GM19239 (cell line): ENCODE measurements at places on chromosomes 4 and X.

DNA sequence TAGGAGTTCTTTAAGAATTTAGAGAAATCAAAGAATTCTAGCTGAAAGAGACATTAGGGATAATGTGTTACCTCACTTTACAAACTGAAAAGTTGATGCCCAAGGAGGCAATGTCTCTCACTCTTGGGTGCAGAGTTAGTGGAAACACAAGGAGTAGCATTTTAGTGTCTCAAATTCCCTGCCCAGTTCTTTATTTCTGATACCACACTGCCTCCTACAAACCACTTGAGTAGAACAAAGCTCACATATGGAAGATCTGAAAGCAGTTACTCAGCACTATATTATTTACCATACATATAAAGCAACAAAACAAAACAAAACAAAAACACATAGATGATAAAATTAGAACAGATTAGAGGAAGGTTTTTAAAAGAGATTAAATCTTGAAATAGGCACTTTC, 124.2 kb downstream of the REELD1 start:
- DNase-seq, result no peak

GRCh38 chr4:41999321-41999720, 9.0 kb downstream of the SLC30A9 start:
- DNase-seq, result no peak

GRCh38 chr4:113525521-113525920, 236.0 kb downstream of the CAMK2D start:
- DNase-seq, result no peak

DNA sequence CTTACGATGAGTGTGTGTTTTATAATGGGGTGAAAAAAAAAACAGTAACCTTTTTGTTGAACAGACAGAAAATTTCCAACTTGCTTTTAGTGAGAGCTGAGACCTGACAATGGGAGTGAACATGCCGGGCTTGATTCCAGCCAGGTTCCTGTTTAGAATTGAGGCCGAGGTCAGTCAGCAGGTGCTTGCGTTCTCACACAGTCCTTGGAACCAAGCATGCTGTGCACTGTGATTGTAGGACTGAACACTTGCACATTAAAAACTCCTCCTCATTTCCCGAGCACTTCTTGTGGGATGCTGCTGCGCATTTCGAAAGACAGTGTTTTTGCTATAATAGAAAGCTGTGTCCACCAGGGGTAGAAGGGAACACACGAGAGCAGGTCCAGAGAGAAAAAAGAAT, 51.8 kb downstream of the TMEM131L start:
- DNase-seq, result no peak

DNA sequence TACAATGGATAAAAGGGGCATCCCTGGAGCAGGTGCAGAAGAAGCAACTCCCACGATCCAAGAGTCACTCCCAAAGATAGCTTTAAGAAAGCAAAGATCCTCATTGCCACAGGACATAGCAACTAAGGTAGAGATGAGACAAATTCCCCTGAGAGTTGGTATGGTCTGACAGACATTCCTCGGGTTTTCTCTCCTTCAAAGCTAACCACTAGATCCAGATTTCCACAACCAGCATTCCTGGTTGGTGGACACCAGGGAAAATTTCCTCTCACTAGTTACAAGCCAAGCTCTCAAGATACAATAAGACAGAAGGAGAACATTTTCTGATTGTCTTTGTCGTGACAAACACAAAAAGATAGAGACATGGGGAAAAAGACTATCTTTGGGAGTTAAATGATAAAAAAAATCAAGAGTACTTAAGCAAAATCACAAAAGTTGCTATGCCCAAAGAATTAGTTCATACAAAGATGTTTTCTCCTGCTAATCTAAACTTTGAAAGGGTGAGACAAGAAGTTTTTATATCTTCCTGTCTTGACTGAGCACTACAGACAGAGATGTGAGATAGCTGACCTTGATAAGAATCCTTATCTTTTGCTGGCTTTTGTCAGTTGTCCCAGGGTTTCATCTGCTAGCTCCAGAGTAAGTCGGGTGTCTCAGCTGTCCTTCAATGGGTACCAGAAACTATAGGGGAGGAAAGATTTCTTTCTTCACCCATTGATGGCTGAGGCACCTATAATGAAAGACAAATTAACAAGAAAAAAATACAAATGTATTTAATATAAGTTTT, 200.5 kb downstream of the CENPC start:
- no peak for DNase-seq

- no peak for DNase-seq
Observed at GRCh38 chr4:5054532-5054931, 3.3 kb downstream of the STK32B start.

DNA sequence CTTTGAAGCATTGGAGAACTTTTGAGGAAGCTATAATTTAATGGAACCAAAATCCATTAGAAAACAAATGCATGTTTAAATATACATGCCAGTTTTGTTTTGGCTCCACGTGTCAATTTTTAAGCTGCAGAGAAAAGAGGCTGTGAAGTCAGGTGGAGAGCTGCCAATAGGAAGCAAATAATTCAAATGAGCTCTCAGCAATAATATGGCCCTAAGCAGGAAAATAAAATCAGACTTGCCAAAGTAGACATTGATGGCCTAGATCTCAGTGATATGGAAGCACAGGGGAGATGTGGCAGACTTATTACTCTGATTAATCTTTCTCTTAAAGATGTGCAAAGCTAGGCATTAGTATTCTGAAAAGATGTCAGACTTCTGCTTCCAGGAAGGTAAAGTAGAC, 769.8 kb upstream of the NDST4 start:
- DNase-seq, result no peak

DNA sequence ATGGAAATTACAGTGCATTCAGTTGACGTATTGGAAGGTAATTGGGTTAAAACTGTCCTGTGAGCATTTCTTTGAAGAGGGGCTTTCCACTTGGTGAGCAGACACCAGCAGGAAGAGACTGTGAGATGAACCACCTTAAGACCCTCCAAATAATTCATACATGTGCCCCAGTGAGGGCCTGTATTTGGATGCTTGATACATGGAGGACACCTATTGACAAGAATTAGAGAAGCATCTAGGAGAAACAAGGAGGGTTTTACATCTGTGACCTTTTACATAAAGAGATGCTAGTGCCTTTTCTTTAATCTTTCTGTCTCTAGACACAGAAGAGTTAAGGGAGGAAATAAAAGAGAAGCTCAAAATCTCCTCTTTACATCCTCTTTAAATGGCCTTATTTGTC, 1115.3 kb upstream of the IGFBP7 start:
- DNase-seq, result no peak

DNA sequence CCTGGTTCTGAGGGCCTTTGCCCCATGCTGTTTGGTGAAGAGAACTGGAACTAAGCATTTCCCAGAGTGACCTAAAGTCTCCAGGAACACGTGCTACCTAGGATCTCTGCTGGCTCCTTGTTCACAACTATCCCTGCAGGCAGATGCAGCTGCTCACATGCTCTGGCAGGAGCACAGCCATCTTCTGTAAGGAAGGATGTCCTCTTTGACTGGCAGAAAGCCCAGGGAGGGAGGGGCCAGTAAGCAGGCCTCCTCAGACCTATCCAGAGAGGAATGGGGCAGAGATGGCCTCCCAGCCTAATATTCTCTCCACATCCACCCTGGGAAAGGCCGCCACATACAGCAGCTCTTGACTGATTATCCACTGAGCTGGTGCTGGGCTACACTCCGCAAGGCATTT, 142.8 kb upstream of the EOLA2 start:
- no peak for DNase-seq

GRCh38 chrX:124504111-124504983, 158.0 kb downstream of the SH2D1A start:
- no peak for DNase-seq

GRCh38 chr4:184550476-184550875, 76.1 kb upstream of the IRF2 start:
- no peak for DNase-seq

DNA sequence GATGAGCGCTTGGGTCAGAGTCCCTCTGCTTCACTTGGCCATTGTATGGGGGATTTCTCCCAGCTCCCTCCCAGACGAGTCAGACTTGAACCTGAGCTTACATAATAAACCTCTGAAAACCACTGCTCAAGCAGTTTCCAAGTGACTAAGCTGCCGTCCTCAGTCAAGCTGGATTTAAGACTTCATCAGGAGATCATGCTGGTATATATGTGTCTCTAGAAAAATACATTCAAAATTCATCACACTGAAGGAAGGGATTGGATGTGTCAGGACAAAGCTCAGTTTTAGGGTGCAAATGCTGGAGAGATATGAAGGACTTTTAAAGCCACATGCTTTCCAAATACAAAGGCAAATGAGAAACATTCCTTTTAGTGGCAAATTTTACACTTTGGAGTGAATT, 114.3 kb downstream of the QDPR start:
- no peak for DNase-seq

DNA sequence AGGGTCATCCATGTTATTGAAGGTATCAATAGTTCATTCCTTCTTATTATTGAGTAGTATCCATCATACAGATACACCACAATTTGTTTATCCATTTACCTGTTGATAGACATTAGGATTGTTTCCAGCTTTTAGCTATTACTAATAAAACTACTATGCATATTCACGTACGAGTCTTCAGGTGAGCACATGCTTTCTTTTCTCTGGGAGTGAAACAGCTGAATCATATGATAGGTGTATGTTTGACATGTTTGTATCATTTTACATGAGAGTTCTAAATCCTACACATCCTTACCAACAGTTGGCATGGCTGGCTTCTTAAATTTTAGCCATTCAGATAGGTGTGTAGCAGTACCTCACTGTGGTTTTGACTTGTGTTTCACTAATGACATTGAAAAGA, 556.6 kb upstream of the DIPK2B start:
- DNase-seq, result no peak

GRCh38 chr4:26206339-26206738, 114.5 kb upstream of the RBPJ start:
- no peak for DNase-seq

- DNase-seq, result no peak
Observed at GRCh38 chr4:66486068-66486467, 815.8 kb upstream of the EPHA5 start.
